Astrocyte (in vitro differentiated cells and primary cell): ENCODE measurements at places on chromosomes 3 and 15.

- peak; percentile 100 for DNase-seq
Observed at GRCh38 chr3:158725348-158726011, 6.8 kb downstream of the RARRES1 start.

DNA sequence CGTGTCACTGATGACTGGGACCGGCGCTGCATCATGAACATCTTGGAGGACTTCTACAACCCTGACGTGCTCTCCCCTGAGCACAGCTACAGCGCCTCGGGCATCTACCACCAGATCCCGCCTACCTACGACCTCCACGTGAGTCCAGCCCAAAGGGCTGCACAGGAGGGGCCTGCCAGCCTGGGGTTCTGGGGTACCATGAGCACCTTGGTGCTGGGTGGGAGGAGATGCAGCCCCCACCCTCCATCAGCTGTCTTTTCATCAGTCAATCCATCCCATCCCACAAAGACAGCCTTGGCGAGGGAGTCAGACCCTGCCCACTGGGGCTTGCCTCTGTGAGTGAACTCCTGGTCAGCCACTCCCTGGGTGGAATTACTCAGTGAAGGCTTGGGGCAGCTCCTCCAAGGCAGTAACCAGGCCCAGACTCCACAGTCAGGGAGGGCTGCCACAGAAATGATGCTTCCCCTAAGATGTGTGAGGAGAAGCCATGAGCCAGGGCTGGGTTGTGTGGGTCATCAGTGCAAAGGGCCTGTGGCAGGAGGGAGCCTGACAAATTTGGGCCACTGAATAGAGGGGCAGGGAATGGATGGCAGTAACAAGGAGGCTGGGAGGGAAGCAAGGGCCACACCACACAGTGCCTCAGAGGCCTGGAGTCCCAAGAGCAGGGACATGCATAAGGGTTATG lies 47.9 kb downstream of the SEMA3G start:
- no peak for DNase-seq

DNA sequence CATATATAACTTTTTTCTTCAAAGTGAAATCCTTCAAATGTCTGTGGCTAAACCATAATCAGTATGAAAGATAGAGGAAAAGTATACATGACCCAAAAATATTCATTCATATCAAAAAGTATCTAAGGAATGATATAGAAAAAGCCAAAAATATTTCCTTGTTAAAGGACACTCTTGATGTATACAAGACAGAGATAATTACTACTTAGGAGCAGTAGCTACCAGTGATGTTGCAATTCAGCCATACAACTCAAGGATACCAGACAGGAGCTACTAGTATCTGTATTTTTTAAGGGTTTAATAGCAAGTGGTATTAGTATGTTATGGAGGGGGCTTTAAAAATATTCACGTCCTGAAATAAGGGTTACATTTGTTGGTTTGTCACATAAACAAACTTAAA lies 37.0 kb downstream of the FBXL22 start:
- no peak for DNase-seq

DNA sequence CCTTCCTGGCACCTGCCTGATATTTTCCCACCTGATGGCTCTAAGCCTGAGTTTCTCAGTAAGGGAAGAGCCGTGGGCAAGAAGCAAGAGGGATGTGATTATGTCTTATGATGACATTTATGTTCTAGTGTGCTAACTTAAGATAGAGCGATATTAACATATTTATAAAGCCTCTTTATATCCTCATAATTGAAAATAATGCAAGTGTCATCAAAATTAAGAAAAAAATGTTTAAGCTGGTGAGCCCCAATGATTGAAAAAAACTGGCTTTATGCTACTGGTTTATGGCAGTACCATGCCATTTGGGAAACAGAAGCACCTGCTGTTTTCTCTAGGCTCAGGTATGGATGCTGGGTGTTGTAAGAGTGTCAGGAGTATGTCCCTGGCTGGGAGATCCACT lies 431.5 kb upstream of the TPM1 start:
- no peak for DNase-seq

GRCh38 chr15:48395521-48396011 lies 64.3 kb downstream of the DUT start:
- DNase-seq, result peak; percentile 94

GRCh38 chr3:156149876-156150275 lies 29.5 kb downstream of the KCNAB1 start:
- DNase-seq, result peak; percentile 41

GRCh38 chr15:29825227-29825626 lies 3.0 kb upstream of the TJP1 start:
- DNase-seq, result peak; percentile 58

DNA sequence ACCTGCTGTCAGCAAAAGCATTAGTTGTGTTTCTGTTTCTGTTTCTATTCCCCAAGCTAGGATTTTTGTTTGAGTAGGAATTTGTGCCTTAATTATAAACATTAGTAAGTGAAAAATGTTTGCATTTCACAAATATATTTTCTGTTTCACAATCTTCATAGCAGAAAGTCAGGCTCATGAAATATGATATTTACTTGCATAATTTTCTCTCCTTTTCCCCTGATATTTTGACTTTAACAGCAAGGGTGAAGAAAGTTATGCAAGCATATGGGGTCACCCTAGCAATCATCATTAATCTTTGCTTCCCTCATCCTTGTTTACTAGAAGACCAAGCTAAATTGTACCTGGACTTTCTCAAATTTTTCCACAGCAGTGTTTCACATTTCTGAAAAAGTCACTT lies 140.3 kb upstream of the SEMA6D start:
- DNase-seq, result no peak

GRCh38 chr15:23645371-23646164 lies 2.1 kb downstream of the MAGEL2 start:
- DNase-seq, result no peak

DNA sequence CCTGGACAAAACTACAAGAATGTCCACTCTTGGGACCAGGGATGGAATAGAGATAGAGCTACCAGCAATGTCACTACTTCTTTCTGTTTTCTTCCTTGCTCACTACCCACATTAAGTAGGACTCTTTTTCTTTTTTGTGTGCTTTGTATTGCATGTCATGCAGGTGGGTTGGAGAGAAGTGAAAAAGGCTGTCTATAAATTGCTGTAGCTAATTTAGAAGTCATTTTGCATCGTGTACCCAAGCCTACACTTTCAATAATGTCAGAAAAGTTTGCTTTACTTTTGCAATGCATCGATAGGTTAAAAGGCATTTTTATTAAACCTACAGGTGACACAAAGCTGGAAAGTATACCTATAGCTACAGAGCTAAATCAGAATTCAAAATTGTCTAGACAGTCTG lies 58.9 kb downstream of the GTF2E1 start:
- no peak for DNase-seq

GRCh38 chr3:151709847-151710246 lies 23.9 kb upstream of the AADACL2 start:
- DNase-seq, result peak; percentile 83

DNA sequence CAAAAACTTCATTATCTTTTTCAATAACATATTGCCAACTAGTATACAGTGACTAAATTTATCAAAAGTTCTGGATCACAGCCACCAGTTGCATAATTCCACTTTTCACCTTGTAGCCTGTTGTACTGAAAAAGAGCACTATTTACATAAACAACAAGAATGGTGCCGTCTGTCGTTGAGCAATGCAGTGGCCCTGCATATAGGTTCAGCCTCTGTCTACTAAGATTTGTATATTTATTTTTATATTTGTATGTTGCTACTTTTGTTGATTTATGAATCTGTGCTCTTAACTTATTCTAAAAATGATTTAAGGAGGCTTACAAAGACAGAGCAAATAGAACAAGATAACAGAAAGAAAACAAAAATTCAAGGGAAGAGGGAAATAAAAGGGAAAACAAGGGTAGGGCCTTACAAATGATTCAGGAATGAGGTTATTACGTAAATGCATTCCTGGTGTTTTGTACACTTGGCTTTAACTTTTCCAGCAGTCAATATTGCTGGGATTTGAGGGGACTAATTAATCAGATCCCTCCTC lies 257.6 kb upstream of the STT3B start:
- DNase-seq, result peak; percentile 85

DNA sequence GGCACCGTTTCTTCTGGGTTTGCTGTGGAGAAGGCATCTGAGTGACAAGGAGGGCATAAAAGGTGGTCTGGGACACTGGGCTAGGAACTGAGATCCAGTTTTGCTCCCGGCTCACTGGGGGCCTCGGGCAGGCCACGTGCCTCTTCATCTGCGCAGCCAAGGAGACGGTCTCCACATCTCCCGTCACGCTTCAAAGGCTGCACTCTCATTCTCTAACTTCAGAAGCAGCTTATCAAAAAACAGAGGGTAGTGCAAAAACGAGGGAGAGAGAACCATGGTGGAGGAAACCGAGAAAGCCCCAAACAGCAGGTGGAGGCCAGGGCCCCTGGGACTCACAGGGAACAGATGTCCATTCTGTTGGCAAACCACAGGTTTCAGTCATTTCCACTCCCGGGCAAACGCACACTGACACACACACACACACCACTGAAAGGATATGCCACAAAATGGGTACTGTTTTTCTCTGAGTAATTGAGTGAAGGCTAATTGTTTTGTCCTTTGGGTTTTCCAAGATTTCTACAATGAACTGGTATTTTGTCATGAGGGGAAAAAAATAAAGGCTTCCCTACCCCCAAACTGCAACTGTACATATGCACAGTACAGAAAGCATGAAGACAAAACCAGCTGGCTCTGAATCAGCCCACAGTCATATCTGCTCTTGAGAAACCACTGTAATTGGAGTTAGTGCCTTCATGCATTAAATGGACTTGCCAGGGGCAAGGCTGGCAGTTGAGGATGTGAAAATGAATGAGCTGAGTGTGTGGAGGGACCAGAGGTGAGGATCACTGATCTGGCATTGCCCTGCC lies 71.9 kb downstream of the MGLL start:
- DNase-seq, result peak; percentile 77

DNA sequence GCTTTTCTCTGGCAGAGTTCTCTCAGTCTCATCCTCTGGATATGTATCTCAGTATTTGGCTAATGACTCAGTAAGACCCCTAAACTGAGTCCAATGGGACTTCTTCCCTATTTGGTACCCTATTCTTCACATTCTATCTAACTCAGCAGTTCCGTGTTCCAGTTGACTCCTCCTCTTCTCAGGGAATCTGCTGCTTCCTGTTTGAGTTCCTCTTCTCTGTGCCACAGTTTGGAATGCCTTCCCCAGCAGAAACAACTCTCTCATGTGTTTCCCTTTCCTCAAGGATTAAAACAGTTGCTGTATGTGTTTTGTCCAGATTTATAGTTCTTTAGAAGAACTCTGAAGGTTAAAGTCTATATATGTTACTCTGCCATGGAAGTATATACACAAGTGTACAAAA lies 344.0 kb upstream of the RARB start:
- no peak for DNase-seq

DNA sequence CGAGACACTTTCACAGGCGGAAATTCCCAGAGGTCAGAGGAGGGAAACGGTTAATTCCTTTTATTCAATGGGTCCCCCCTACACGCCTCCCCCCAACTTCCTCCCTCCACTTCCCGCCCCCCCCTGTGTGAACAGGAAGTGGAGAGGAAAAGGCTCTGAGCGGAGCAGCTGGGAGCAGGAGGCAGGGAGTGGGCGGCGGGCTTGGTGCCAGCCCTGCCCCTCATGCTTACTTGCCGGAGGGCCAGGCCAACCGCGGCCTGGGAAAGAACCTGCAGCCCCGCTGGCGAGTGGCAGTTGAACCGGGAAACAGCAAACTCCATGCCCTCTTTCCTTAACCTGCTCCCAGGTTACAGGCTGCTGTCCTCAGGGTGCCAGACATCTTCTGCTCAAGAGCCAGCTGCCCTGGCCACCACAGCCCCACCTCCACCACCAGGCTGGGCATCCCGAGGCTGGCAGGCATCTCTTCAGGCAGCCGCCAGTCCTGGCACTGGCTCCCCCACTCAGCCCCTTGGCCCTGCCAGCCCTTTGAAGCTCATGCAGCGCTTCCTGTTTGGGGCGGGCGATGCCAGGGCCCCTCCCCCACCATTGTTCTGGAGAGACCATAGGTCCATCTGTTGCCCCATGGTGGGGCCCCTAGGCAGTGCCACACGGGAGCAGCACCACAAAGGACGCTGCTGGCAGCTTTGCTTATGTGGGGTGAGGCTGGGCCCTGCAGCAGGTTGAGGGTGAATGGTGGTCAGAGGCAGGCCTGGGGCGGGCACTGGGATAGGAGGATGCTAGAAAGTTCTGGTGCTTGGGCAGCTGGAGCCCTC lies 12.9 kb downstream of the VPS18 start:
- DNase-seq, result peak; percentile 29

DNA sequence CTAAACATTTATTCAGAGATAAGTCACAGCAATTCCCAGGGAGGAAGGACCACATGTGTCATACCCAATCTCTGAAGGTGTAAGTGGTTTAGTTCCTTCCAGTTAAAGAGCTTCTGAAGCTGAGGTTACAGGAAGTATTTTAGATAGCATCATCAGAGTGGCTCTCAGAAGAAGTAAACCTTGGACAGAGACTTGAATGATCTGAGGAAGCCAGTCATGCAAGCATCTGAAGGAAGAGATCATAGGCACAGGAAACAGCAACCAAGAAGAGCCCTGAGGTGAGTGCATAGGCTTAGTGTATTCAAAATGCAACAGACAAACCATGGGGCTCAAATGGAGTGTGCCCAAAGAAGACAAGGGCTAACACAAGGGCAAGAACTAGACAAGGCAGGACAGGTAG lies 210.3 kb downstream of the ULK4 start:
- DNase-seq, result no peak

DNA sequence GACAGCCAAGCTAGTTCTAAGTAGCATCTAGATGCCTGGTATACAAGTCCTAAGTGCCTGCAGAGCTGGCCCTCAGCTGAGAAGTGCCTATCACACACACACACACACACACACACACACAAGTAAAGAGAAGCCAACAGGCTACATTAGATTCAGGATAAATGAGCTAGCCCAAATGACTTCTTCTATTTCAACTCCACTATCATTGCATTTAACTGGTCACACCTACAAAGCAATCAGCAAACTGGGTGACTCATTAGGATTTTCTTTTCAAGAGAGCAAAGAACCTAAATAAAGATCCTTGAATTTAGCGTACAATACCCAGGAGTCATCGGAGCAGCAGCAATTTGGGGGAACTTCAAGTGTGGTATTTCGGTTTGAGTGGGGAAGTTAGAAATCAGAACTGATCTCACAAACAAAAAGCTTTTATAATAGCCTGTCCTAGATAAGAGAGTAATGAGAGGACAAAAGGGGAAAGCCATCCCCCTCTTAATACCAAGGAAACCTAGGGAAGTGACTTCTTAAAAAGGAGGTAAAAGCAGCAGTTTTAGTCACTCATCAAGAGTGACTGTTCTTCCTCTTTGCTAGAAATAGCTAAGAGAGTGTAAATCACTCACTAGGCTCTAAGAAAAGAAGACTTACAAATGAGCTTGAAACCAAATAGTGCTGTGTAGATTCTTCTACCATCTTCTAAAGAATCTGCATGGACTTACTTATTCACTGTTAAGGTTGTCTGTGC lies 112.7 kb downstream of the TNIK start:
- DNase-seq, result peak; percentile 78

GRCh38 chr15:82537351-82537908 lies 2.8 kb downstream of the RPS17 start:
- DNase-seq, result no peak

DNA sequence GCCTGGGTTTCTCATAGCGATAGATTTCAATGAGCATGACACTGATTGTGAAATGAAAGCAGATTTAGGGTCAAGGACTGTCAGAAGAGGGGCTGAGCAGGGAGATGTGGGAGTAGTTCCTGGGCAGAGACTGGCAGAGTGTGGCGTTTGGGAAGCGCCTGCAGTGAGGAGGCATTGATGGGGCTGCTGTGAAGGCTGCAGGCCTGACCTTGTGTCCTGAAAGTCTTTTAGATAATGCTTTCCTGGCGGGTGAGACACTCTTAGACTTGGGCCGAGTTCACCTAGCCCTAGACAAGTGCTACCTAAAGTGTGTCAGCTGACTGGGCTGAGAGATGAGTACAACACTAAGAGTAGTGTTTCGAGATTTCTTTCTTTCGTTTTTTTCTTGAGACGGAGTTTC lies 20.7 kb downstream of the USP13 start:
- no peak for DNase-seq
